ENCODE measurements at places on chromosomes 16 and 17.

DNA sequence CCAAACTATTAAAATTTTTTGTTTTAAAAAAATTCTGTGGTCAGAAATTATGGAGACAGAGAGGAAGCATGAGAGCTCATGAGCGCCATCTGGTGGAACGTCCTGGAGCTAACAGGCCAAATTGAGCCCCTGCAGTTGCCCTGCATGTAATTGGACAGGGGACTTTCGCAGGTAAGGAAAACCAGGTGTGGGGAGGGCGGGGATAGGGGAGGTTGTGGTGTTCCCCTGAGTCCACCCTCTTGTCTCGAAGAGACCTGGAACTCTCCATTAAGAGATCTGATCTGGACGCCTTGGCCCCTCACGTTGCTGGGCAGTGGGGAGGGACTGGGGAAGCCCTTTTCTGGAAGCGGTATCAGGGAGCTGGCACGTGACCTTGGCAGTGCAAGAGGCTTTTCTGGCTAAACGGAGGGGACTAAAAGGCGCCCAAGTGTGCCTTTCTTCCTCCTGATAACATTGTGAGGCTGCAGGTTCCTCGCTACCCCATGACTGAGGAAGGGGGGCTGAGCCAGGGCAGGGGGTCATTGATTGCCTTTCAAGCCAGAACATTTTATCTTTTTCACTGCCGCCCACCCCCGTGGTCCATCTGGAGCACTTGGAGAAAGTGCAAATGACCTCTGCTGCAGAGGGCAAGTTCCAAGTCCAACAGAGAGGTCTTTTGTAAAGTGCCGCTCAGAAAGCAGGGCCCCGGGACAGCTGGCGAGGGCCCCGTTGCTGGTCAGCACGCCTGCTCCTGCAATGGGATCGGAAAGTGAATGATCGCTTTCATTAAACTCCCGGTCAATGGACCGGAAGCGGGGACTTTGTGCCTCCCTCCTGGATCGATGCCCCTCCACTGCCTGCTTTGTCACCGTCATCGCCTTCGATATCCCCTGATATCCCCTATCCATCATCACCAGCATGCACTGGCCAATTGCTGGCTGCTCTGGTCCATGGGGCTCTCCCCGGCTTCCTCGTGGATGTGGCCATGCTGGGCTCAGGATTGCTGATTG, 18.4 kb downstream of the PDILT start:
- DNase-seq: no peak

- DNase-seq: no peak
These were observed 53.6 kb downstream of the XPO6 start for GRCh38 chr16:28158136-28158535.

- no peak for DNase-seq
These were observed 120.7 kb downstream of the CCDC182 start for GRCh38 chr17:57624386-57624785.

DNA sequence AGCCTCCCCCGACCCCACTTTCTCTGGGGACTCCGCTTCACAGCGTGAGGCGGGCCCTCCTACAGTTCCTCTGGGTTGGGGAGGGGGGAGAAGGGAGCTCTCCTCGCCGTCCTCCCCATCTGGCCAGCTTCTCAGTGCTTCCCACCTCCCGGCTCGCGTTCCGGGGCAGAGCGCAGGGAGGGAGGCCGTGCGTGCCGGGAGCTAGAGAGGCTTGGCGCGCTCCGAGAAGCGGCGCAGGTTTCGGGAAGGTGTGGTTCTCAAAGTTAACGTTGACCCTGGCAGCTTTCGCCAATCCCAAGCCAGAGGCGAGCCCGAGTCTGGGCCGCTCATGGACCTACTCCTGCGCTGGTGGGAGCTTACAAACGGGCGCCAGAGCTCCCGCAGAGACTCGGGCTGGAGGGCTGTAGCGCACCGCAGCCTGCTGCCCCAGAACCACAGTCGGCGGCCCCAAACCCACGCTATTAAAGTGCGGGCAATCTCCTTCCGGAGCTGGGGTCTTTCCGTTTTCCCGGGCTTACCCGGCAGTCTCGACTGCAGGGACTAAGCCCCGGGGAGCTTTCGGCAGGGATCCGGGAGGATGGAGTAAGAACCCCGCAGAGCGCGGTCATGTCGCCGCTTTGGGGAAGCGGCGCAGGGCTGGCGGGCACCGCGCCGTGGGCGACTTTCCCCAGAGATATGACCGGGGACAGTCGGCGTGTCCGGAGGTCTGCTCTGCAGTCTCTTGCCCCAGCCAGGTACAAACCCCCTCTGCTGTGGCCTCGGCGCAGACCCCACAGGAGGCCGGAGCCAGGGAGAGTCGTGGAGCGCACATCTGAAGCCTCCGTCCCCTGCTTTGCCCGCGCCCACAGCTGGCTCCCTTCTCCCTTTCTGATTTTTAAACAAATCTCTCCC, 787 bp downstream of the CDH11 start:
- no peak for DNase-seq

DNA sequence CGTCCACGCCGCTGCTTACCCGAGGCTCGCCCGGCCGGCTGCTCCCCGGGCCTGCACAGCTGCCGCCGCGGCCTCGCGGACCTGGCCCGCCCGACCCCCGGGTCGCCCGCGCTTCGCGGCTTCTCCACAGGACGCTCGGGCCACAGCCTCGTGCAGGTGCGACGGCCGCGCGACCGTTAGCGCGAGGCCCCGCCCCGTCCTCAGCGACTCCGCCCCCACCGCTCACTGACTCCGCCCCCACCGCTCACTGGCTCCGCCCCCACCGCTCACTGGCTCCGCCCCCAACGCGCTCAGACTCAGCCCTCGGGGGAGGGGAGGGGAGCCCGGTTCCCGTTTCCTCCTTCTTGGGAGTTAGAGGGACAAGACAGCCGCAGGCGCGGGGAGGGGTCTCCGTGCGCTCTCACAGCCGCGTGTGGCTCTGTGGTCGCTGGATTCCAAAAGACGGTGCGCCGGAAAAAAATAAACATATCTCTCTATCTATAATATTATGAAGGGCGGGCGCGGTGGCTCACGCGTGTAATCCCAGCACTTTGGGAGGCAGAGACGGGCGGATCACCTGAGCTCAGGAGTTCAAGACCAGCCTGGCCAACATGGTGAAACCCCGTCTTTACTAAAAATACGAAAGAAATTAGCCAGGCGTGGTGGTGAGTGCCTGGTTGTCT, at the start of gene MEIOB:
TSS of gene MEIOB (minus strand) at position 191 of the 662 bp plus-strand sequence. CDS start 3,989 bp downstream, outside the sequence.
- DNase-seq: no peak

- no peak for DNase-seq
These were observed 209.6 kb upstream of the NLRP1 start for GRCh38 chr17:5793899-5794298.

GRCh38 chr17:32157225-32157624, 14.9 kb downstream of the RHOT1 start:
- no peak for DNase-seq

DNA sequence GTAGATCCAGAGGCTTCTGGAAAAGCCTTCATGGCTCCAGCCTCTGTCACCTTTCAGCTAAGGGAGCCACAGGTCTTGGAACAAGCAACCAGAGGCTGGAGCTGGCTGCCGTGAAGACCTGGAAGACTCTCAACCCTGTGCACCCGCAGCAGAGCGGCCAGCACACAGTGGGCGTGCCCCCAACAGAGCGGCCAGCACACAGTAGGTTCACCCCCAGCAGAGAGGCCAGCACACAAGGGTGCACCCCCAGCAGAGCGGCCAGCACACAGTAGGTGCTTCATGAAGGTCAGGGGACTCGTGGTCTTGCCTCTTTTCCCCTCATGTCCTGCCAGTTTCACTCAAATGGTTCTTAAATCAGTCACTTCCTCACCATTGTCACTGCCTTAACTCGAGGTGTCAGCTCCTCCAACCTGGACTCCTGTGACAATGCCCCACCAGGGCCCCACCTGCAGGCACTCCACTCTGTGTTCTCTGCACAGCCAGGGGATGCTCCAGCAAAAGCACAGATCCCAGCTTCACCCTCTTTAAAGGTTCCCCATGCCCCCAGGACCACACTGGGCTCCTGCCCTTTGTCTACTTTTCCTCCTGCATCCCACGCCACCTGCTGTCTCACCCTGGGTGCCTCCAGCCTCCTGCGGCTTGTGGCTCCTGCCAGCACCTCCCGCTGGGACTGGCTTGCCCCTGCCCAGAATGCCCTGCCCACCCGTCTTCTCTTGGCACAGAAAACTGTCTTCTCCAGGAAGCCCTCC, 42.4 kb upstream of the DOC2B start:
- DNase-seq: no peak

DNA sequence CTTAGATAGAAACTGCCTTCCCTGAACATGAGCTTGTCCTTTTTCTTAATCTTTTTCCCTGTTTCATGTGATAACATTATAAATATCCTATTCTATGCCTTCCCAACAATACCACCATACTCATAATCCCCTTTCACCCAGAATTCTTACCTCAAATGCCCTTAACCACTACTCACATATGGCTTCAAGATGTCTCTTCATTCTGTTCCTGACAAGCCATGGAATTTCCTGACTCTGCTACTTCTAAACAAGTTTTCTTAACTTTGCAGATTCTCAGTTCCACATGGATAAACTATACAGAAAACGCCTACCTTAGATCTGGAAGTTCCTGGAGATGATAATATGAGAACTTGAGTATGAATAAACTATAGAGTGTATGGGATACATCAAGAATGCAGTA, 1217.8 kb downstream of the CDH8 start:
- DNase-seq: no peak

- no peak for DNase-seq
These were observed 5.1 kb downstream of the COPS3 start for GRCh38 chr17:17275971-17276370.

GRCh38 chr17:7835814-7836595, 2.0 kb downstream of the KDM6B start:
- DNase-seq: no peak

GRCh38 chr17:4204710-4205173, 59.0 kb downstream of the ANKFY1 start:
- DNase-seq: no peak

DNA sequence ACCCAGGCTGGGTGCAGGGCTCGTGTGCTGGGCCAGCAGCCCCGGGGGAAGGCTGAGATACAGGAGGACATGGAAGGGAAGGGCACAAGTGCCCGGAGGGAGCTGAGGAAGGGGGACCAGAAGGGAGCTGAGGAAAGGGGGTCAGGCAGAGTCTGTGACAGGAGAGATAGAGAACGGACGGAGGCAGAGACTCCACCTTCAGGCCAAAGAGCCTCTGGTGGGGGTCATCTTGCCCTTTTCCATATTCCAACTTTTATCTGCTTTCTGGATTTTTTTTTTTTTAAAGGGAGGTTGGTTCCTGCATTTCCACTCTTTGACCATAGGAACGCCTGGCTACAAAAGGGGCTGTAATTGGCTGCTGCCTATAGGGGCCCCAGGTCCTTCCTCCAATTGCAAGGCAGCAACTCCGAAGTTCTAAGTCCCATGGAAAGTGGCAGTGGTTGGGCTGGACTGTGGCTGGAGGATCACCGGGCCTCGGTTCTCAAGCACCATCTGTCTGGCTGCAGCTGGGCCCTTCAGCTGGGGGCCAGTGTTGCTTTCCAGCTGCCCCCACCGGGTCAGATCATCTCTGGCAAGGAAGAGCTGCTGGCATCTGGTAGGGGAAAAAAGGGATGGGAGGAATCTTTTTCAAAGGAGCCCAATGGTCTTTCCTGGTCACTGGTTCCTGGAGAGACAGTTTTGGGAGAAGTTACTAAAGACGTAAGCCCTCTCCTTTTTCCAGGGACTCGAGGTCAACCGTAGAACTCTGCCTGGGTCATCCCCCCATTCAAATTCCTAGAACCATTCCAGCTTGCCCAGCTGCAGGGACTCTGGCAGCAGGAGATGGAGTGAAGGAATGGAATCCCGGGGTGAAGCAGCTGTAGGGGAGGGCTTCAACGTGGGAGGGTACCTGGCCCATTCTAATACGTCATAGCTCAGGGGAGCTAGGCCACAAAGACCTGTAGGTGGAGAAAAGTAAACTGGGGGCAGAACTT, 13.1 kb upstream of the MRPS23 start:
- peak; percentile 85 for DNase-seq

DNA sequence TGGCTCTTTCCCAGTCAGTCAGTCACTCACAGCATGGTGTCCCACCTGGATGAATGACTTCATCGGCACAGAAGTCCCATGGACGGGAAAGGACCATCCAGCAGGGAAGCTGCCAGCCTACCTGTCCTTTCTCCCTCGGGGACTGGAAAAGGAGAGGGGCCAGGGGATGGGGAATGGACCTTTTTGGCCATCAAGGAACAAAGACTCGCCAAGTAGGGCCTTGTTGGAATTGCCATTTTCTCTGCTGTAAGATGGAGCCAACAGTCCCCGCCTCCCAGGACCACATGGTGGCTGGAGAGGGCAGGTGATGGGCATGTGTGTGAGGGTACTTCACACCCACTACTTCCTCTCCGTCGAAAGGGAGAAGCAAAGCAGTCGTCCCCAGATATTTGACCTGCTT, 67.8 kb upstream of the LHX1 start:
- no peak for DNase-seq

DNA sequence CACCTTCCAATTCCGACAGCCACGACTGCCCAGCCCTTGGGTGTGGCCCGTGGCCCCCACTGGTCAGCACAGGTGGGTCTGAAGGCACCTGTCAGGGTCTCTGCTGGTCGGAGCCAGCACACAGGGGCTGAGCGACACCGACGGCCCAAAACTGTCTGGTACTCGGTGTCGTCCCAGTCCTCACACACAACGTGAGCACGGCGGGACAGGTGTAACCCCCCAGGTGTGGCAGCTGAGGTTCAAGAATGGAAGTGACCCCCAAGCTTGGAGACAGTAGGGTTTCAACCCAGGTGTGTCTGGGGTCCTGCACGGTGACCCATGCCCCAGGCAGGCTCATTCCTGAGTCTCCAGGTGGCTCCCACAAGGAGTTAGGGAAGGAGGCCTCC, 1.0 kb downstream of the GALNS start:
- no peak for DNase-seq

- DNase-seq: no peak
These were observed 11.2 kb downstream of the SPNS3 start for GRCh38 chr17:4444782-4445473.

DNA sequence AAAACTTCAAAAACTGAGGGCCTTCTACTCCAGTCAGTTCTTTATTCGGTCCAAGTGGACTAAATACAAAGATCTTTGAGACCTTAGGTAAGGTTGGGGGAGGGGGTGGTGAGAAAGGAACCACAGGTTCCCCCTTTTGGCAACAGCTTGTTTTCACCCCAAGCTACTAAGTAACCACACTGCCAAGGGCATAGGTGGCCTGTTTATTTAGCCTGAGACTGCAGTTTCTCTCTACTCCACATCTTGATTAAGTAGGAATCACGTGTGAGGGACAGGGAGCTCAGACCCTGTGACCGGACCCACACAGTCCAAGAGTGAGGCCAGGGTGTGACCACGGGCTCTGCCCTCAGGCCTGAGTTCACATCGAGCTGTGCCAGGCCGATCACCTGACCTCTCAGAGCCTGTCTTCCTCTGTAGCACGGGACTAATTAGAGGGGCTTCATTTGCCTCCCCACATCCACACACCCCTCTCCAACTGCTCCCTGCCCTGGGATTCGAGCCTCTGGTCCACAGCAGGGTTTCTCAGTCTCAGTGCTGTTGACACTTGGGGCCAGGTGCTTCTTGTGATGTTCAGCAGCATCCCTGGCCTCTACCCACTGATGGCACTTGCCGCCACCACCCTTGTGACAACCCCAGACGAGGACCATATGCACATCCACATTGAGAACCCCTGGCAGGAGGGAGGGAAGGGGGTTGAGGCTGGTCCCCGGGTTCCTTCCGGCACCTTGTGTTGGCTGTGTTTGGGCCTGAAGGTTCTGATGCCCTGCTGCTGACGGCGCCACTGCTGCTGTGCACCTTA, 17.8 kb downstream of the ST6GALNAC2 start:
- no peak for DNase-seq

GRCh38 chr17:80835816-80836657, 155.6 kb upstream of the CHMP6 start:
- no peak for DNase-seq

Measured in vagina (tissue), 2 donors.